ENCODE measurements at places on chromosomes 12 and 14. TPM values are rescaled to one million over a fixed set of nuclear protein-coding genes. Genes with fewer than 3 reads are reported as not detected.

- no peak overlapping the region for H3K27ac ChIP-seq
- no peak overlapping the region for H3K4me3 ChIP-seq
- H3K4me1 ChIP-seq = no peaks in the 10 kb centered on the region
- H3K27me3 ChIP-seq = no peaks in the 10 kb centered on the region
- H3K36me3 ChIP-seq = no peaks in the 10 kb centered on the region
Measured at GRCh38 chr14:35438910-35439713, 34.6 kb upstream of the NFKBIA start.

DNA sequence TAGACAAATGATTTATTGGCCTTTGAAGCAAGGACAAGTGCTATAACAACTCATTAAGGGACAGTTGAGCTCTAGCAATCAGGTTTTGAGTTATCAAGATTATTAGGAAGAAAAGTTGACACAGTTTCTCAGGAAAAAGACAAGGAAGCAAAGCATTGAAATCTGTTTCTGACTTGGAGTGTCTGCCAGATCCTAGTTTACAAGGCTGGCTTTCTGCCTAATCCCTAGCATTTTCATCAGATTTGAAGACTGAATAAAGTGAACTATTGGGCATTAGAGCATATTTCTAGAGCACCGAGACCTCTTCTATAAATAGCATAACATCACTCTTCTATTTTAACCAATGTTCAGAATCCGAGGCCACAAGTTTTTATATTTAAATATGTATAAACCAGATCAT lies 7.0 kb downstream of the SYT1 start:
- no peaks in the 10 kb centered on the region for H3K4me1 ChIP-seq
- peaks cover 4% of the 10 kb centered on the region for H3K36me3 ChIP-seq
- H3K27me3 ChIP-seq = no peaks in the 10 kb centered on the region

DNA sequence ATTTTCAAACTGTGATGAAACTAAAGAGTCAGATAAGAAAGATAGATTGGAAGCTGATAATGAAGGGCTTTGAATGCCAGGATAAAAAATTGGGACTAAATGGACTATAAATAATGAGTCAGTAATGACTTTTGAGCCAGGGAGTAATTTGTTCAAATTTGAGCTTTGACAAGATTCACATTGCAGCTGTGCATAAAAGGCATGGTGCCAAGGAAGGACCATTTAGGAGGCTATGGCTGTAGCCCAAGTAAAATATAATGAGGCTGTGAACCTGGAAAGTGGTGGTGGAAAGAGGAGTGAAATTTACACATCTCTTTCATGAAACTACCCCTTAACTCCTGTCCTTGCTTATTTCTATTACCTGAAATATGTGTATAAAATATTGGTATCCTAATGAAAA lies 218.5 kb downstream of the SLC6A15 start:
- no peak overlapping the region for H3K4me3 ChIP-seq
- H3K36me3 ChIP-seq = no peaks in the 10 kb centered on the region
- no peak overlapping the region for H3K27ac ChIP-seq
- H3K27me3 ChIP-seq = no peaks in the 10 kb centered on the region
- DNase-seq = no peak

DNA sequence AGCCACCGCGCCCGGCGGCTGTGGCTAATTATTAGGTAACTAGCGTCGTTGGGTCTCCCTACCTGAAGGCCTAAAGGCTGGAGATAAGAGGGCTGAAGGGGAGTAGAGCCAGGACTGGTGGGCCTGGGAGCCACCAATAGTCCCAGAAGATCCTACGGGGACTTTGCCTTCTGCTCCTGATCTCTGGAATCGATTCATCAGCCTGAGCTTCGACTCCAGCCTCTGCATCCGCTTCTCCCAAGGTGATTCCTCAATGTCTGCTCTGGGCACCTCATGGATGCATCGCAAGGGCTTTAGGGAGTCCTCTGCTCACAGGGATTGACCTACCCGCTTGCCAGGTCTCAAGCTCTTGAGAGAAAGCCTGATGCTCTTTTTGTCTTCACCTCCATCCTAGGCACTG lies 14.7 kb upstream of the KDM2B start:
- H3K4me3 ChIP-seq = no peak overlapping the region
- peaks cover 5% of the 10 kb centered on the region for H3K4me1 ChIP-seq
- no peaks in the 10 kb centered on the region for H3K36me3 ChIP-seq
- DNase-seq = no peak

DNA sequence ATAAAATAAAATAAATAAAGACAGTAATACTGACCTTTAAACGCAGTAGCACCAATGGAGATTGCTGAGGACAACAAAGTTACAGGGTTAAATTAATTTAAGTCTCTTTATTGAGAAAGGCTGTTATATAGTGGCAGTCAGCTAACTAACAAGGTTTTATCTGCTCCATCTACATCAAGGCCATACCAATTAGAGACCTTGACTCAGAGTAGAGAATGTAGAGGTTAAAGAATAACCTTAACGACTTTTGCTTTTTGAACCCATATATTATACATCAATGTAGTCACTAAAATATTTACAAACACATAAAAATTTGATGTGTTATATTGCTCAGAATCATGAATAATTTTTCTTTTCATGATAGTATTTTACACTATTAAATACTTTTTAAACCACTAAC lies 21.6 kb downstream of the OSBPL8 start:
- no peak overlapping the region for H3K27ac ChIP-seq
- no peaks in the 10 kb centered on the region for H3K27me3 ChIP-seq

- no peaks in the 10 kb centered on the region for H3K4me1 ChIP-seq
- no peak overlapping the region for H3K4me3 ChIP-seq
- H3K36me3 ChIP-seq = no peaks in the 10 kb centered on the region
- no peaks in the 10 kb centered on the region for H3K27me3 ChIP-seq
Measured at GRCh38 chr14:65940056-65940735, 527.7 kb downstream of the FUT8 start.

- H3K4me3 ChIP-seq = no peak overlapping the region
- no peak overlapping the region for H3K27ac ChIP-seq
- H3K27me3 ChIP-seq = no peaks in the 10 kb centered on the region
- H3K4me1 ChIP-seq = peaks cover 3% of the 10 kb centered on the region
- DNase-seq = no peak
Measured at GRCh38 chr14:23021434-23021833, 11.5 kb upstream of the C14orf93 start.

- peaks cover 2% of the 10 kb centered on the region for H3K27me3 ChIP-seq
- H3K27ac ChIP-seq = no peak overlapping the region
- no peaks in the 10 kb centered on the region for H3K36me3 ChIP-seq
- peak overlapping the region; percentile 56 for H3K4me3 ChIP-seq
- DNase-seq = no peak
Measured at GRCh38 chr14:77040741-77041653, 12.5 kb upstream of the IRF2BPL start.

DNA sequence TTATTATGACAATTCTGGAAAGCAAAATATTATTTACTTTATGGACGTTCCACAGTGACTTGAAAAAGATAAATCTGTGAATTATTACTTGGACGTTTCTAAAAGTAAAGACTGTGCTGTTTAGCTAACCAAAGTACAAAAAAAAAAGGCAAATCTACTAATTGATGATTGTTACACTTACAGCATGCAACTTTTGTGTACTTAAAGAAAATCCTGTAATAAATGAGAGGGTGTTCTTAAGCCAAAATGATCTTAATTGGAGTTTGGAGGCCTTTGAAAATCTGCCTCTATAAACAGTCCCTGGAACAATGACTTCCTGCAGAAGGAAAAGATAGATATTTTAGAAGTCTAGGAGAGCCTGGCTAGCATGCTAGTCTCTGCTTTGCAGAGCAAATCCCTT lies 434.0 kb upstream of the SYT1 start:
- H3K4me1 ChIP-seq = no peaks in the 10 kb centered on the region
- no peaks in the 10 kb centered on the region for H3K36me3 ChIP-seq
- no peak overlapping the region for H3K4me3 ChIP-seq

- H3K36me3 ChIP-seq = no peaks in the 10 kb centered on the region
- H3K4me1 ChIP-seq = no peaks in the 10 kb centered on the region
- H3K4me3 ChIP-seq = no peak overlapping the region
- no peak for DNase-seq
Measured at GRCh38 chr12:59055204-59055860, 135.0 kb upstream of the LRIG3 start.

DNA sequence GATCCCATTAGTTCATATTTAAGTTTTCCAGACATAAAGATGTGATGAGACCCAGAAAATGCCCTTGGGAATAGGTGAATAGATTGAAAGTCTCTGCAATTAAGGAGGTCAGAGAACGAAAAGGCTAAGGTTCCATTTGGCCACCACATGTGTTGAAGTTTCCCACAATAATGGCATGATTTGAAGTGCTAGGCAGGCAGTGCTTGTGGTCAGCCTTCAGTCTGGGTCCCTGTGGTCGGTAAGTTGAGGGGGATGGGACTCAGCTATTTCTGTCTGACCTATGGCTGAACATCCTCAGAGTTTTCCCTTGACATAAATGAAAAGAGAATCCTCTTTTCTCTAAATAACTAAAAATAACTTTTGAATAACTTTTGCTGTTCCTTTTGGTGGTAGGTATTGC lies 92.4 kb downstream of the PELI2 start:
- no peak overlapping the region for H3K4me3 ChIP-seq
- no peaks in the 10 kb centered on the region for H3K4me1 ChIP-seq
- no peaks in the 10 kb centered on the region for H3K27me3 ChIP-seq
- H3K27ac ChIP-seq = no peak overlapping the region
- no peaks in the 10 kb centered on the region for H3K36me3 ChIP-seq

DNA sequence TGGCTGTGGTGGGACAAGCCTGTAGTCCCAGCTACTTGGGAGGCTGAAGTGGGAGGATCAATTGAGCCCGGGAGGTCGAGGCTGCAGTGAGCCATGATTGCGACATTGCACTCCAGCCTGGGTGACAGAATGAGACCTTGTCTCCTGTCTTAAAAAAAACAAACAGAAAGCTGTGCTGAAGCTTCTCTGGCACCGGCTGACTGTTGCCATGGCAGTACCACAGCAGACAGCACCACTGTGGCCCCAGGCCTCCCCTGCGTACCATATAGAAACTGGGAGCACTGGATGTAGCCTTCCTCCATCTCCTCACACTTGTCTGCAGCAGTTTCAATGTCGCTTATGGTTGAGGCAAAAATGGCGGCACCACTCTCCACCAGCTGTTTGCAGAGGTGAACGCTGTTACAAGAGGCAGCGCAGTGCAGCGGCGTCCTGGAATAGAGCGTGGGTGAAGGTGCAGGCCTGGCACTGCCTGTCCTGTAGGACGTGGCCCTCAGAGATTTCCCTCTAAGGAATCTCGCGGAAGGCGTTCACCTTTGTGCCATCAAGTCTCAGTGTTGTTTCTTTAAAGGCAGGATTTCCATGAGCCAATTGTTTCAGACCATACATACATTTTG lies 21.9 kb downstream of the ZFYVE21 start:
- DNase-seq = no peak
- no peak overlapping the region for H3K4me3 ChIP-seq
- peaks cover 6% of the 10 kb centered on the region for H3K36me3 ChIP-seq
- no peaks in the 10 kb centered on the region for H3K27me3 ChIP-seq

DNA sequence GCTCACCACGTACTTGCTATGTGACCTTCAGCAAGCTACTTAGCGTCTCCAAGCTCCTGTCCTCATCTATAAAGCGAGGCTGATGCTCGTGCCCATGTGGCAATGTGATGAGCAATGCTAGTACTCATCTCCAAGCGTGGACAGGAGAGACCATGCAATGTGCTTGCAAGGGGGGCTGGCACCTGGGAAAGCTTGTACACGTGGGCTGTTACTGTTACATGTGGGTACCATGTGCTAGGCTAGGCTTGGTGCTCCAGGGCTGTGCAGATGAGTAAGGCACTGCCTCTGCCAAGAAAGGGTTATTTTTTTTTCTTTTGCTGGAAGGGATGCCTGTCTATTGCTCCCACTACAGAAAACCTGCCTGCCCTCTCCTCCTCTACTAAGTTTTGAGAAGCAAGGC lies 46.6 kb downstream of the TSPAN11 start:
- H3K27me3 ChIP-seq = no peaks in the 10 kb centered on the region
- peaks cover 2% of the 10 kb centered on the region for H3K4me1 ChIP-seq
- no peak for DNase-seq
- no peaks in the 10 kb centered on the region for H3K36me3 ChIP-seq

- 0 out of 2 replicates have a peak, but pooled peaks cover 2% of the 10 kb centered on the region for H3K4me1 ChIP-seq
- no peak overlapping the region for H3K27ac ChIP-seq
- DNase-seq = no peak
- no peak overlapping the region for H3K4me3 ChIP-seq
- H3K27me3 ChIP-seq = no peaks in the 10 kb centered on the region
Measured at GRCh38 chr14:30464481-30464880, 94.5 kb upstream of the G2E3 start.

The SLC10A1 gene
- not detected for total RNA-seq

The SLC5A8 gene
- 0.11 TPM for total RNA-seq

The LALBA gene
- not detected for total RNA-seq

The ERBB3 gene
- 52.4 TPM for total RNA-seq

The CCDC184 gene
- 2.2 TPM for total RNA-seq
